ENCODE measurements at places on chromosomes 13 and 19.
A peak's percentile ranks its signal among the peaks of the same experiment; 100 is the strongest.

GRCh38 chr19:51119101-51119500, 5.6 kb upstream of the SIGLEC9 start:
- H3K4me1 ChIP-seq, result no peaks in the 10 kb centered on the region
- H3K27ac ChIP-seq, result no peak overlapping the region
- peaks cover 46% of the 10 kb centered on the region for H3K27me3 ChIP-seq
- no peak overlapping the region for H3K4me3 ChIP-seq
- DNase-seq, result no peak

DNA sequence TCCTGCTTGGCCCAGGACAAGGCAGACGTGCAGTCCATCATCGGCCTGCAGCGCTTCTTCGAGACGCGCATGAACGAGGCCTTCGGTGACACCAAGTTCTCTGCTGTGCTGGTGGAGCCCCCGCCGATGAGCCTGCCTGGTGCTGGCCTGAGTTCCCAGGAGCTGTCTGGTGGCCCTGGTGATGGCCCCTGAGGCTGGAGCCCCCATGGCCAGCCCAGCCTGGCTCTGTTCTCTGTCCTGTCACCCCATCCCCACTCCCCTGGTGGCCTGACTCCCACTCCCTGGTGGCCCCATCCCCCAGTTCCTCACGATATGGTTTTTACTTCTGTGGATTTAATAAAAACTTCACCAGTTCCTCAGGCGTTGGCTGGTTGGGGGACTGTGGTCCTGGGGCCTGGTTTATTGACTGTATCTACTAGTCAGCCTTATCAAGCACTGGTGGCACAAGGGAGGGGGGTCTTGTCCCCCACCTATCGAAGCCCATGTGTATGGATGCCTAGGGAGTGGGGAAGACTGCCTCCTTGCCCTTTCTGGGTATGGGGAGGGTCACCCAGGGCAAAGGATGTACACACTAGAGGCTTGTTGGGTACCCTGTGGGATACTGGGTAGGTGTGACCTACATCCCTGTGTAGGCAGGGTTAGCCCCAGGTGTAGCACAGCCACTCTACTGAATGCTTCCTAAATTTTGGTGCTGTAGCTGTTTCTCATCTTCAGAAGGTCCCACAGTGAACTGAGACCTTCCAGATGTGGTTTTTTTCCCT, 4.4 kb downstream of the CHMP2A start:
- DNase-seq, result no peak
- H3K36me3 ChIP-seq, result peaks cover 30% of the 10 kb centered on the region
- peaks cover 31% of the 10 kb centered on the region for H3K4me1 ChIP-seq
- no peaks in the 10 kb centered on the region for H3K27me3 ChIP-seq

DNA sequence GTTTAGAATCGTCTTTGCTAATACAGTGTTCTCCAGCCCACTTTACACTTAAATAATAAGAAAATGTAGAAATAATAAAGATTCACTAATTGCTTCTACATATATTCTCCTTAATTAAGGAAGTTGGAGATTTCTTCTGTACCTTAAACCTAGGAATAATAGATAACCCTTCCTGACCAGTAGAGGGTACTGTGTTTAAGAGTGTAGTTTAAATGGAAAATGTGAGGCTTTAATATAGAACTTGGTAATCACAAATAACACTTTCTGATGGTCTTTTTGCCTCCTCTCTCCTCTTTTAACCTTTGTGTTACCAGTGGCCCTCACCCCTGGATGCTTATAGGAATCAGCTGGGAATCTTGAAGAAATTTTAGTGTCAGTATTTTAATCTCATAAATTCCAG, 20.7 kb downstream of the POMP start:
- peaks cover 16% of the 10 kb centered on the region for H3K36me3 ChIP-seq
- no peak overlapping the region for H3K4me3 ChIP-seq
- no peaks in the 10 kb centered on the region for H3K4me1 ChIP-seq
- H3K27me3 ChIP-seq, result no peaks in the 10 kb centered on the region
- no peak for DNase-seq

DNA sequence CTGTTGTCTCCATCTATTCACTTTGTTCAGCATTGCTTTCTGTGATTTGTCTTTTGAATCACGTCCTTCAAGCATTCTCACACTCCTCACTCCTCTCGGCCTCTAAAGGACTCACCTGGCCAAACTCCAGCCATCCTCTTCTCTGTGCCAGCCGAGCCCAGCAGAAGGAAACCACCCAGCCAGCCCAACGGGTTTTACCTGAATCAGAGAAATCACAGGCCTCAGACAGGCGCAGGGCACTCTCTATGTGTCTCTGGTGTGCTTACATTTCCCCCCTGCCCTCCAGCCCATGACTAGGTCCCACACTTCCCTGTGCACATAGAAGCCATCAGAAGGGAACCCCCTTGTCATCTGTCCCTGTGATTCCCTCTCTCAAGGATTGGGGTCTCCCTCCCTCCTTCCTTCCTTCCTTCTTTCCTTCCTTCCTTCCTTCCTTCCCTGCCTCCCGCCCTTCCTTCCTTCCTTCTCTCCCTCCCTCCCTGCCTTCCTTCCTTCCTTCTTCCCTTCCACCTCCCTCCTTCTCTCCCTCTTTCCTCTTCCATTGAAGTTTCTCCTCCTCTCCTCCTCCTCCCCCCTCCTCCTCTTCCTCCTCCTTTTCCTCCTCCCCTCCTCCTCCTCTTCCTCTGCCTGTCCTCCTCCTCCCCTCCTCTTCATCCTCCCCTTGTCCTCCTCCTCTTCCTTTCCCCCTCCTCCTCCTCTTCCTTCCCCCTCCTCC, 8.8 kb upstream of the ZNF541 start:
- peak overlapping the region; percentile 74 for H3K27ac ChIP-seq
- DNase-seq, result no peak
- H3K36me3 ChIP-seq, result no peaks in the 10 kb centered on the region

DNA sequence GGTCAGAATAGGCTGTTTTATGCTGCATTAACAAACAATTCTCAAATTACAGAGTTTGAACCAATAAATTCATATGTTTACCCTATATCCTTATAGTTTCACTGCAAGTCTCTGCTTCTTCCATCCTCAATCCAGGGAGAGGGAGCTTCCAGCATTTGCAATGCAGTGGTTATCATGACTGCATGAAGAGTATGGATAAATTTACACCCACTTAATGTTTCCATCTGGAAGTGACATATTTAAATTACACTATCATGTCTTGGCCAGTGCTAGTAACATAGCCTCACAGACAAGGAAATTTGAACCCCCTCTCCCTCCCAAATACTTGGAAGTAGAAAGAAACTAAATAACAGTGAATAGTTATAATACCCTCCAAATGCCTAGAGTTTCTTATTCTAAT, 33.5 kb upstream of the UFM1 start:
- no peaks in the 10 kb centered on the region for H3K27me3 ChIP-seq
- H3K4me3 ChIP-seq, result no peak overlapping the region
- H3K4me1 ChIP-seq, result no peaks in the 10 kb centered on the region
- H3K36me3 ChIP-seq, result peaks cover 2% of the 10 kb centered on the region

DNA sequence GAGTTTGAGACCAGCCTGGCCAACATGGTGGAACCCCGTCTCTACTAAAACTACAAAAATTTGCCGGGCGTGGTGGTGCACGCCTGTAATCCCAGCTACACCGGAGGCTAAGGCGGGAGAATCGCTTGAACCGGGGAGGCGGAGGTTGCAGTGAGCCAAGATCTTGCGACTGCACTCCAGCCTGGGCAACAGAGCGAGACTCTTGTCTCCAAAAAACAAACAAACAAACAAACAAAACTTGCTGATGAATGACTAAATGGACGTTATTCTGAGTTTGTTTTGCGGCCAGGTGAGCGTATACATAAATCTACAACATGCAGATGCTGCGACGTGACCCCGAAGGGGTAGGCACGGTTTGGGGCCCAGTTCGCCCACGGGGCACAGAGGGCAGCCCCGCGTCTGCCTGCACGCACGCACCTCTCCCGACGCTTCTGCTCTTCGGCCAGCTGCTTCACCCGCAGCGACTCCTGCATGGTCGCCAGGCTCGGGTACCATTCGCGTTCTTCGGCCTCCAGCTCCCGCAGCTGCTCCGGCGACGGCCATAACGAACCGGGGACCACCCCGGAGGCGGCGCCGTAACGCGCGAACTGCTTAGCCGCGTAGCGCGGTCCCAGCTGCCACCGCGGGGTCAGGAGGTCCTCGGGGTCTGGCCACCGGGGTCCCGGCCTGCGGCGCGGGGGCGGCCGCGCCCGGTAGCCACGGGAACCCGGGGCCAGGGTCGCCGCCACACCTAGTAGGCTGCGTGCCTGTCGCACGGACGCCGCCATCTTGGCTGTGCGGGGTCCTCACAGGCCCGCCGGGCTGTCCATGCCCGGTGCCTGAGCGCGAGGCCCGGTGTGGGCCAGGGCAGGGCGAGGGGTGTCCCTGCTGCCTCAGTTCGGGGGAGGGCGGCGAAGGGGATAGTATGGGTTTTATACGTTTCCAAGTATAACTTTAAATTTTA, at the start of gene GADD45GIP1:
Gene GADD45GIP1, minus strand, starts transcription at position 778 of the 943 bp plus-strand sequence. Its CDS starts 11 bp downstream, at position 767.
- peaks cover 27% of the 10 kb centered on the region for H3K4me1 ChIP-seq
- H3K27ac ChIP-seq, result peak within 1 kb of the TSS; percentile 94
- peaks cover 9% of the 10 kb centered on the region for H3K36me3 ChIP-seq
- DNase-seq, result peak; percentile 45
- peaks cover 3% of the 10 kb centered on the region for H3K27me3 ChIP-seq

DNA sequence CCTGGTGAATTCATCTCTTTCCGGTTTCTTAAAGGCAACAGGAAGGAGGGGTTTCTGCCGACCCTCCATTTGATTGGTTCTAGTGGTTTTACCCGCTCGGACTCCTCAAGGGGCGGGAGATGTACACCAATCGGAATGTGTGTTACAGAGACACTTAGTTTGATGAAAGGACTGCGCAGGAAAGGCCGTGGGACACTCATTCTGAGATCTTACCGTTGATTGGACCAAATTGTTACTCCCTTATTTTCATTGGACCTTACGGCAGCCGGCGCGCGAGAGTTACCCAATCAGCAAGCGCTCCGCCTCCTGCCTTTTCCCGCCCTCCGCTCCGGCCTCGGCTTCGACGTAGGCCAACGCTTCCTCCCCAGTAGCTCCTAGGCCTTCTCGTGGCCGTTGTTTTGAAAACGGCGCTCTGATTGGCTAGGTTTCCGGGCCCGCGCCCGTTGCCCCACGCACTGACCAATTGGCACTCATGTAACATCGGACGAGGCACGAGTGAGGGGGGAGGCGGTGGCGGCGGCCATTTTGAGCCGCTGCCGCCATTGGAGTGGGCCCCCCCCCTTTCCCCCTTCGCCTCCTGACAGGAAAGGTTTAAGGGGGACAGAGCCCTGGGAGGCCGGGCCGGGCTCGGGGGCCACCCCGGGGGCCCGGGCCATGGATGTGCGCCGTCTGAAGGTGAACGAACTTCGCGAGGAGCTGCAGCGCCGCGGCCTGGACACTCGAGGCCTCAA, at the start of gene HNRNPUL1:
Gene HNRNPUL1, plus strand, starts transcription at position 523 of the 731 bp plus-strand sequence. Its CDS starts 132 bp downstream, at position 655.
- H3K4me1 ChIP-seq, result peaks cover 33% of the 10 kb centered on the region
- DNase-seq, result peak; percentile 100
- H3K36me3 ChIP-seq, result peaks cover 12% of the 10 kb centered on the region

- no peak overlapping the region for H3K4me3 ChIP-seq
- H3K27ac ChIP-seq, result no peak overlapping the region
- no peaks in the 10 kb centered on the region for H3K27me3 ChIP-seq
- peaks cover 27% of the 10 kb centered on the region for H3K36me3 ChIP-seq
- no peak for DNase-seq
These were observed 128.1 kb downstream of the KL start for GRCh38 chr13:33144358-33144784.

GRCh38 chr13:27130223-27130978, 41.2 kb downstream of the USP12 start:
- H3K4me1 ChIP-seq, result peaks cover 15% of the 10 kb centered on the region
- H3K36me3 ChIP-seq, result peaks cover 29% of the 10 kb centered on the region
- no peak overlapping the region for H3K27ac ChIP-seq
- no peak overlapping the region for H3K4me3 ChIP-seq
- no peaks in the 10 kb centered on the region for H3K27me3 ChIP-seq

GRCh38 chr19:23403052-23403451, 7.8 kb upstream of the ZNF91 start:
- DNase-seq, result no peak
- no peak overlapping the region for H3K4me3 ChIP-seq
- H3K27ac ChIP-seq, result no peak overlapping the region
- H3K4me1 ChIP-seq, result peaks cover 3% of the 10 kb centered on the region
- no peaks in the 10 kb centered on the region for H3K36me3 ChIP-seq

- DNase-seq, result no peak
- H3K4me1 ChIP-seq, result peaks cover 28% of the 10 kb centered on the region
- H3K36me3 ChIP-seq, result peaks cover 36% of the 10 kb centered on the region
- H3K27me3 ChIP-seq, result no peaks in the 10 kb centered on the region
- no peak overlapping the region for H3K4me3 ChIP-seq
These were observed 3.7 kb downstream of the HNRNPL start for GRCh38 chr19:38846097-38846496.

DNA sequence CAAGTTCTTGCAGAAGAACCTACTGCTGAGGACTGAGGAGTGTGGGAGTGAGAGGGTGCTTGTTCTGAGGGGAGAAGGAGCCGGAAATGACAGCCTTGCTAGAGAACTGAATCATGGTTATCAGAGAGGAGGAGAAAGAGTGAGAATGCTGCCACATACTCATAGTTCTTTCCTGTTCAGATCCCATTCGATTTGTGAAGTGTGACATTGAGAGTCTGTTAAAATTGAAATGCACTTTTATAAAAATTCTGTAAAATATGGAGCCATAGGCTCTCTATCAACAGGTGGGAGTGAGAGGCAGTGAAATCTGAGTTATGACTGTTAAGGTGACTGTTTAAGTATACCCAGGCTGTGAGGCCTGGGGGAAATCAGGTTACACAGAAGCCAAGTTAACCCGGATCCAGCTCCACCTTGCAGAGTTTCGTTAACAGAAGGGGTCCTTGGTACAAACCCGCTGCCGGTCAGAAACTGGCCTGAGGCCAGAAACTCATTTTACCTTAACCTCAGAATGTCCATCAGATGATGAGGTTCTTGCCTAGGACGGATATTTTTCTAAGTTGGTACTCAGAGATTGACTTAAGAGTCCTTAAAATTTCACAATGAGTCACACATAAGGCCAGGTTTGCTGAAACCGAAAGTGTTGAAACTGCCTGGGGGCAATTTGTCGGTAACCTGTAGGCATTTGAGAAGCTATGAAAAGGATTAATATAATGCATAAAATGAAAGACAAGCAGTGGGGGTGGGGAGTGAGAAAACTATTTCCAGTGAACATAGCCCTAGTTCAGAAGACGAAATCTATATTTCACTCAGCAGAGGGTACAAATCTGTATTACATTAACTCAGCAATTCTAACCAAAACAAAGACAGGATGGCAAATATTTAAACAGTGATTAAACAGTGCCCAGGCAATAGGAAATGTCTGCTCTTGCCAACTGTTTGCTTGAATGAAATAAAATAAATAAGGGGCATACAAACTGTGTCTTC, 350.5 kb downstream of the KCNRG start:
- no peak overlapping the region for H3K4me3 ChIP-seq
- no peaks in the 10 kb centered on the region for H3K27me3 ChIP-seq
- peak overlapping the region; percentile 28 for H3K27ac ChIP-seq
- peaks cover 26% of the 10 kb centered on the region for H3K4me1 ChIP-seq
- H3K36me3 ChIP-seq, result no peaks in the 10 kb centered on the region
- DNase-seq, result no peak

GRCh38 chr19:16185768-16186123, 536 bp downstream of the FAM32A start:
- peak overlapping the region; percentile 95 for H3K4me3 ChIP-seq
- peaks cover 19% of the 10 kb centered on the region for H3K4me1 ChIP-seq
- H3K36me3 ChIP-seq, result peaks cover 11% of the 10 kb centered on the region
- H3K27ac ChIP-seq, result peak overlapping the region; percentile 96

GRCh38 chr19:38047049-38047438, 140.0 kb downstream of the SIPA1L3 start:
- H3K4me1 ChIP-seq, result no peaks in the 10 kb centered on the region
- no peaks in the 10 kb centered on the region for H3K27me3 ChIP-seq
- no peak overlapping the region for H3K4me3 ChIP-seq

All from mesothelial cell of epicardium (in vitro differentiated cells).